Tibial nerve (tissue), 4 donors: ENCODE measurements at places on chromosomes 3 and 15. TPM values are rescaled to one million over a fixed set of nuclear protein-coding genes. Genes with fewer than 3 reads are reported as not detected.

GRCh38 chr3:2615080-2615479 is 495.1 kb downstream of the IL5RA start:
- no peak for DNase-seq

GRCh38 chr3:7504886-7505775 is 644.2 kb downstream of the GRM7 start:
- DNase-seq: no peak

DNA sequence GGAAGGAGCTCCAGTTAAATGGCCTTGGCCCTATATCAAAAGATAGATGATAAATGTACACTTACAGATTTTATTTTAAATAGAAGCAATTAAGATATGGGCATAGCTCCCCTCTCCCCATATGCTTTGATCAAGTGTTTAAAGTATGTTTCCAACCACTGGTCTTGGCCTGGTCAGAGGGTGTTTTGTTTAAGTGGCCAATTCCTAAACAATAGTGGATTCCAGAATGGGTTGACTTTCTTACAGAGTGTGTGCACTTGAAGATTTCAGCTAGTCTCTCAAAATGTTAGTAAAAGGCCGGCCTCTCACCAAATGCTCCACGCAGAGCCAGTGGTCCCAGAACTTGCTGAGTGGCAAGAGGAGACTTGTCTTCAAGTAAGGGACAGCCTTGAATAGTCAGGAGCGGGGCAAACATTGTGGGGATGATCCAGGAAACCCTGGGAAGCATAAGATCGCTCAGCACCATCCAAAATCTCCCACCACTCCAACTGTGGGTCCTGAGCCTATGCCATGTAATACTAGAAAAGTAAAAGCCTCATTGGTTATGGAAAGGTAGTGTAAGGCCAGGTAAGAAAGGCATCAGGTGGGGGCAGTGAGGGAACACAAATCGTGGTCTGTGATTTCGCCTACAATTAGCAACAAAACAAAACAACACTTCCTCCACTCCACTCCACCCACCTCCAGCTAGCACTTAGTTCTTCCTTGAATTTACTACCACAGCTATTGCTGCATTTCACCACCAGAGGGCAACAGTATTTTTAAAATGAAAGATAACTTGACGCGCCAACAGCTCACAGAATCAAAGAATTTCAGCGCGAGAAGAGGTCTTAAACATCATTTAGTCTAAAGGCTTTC is 4.8 kb downstream of the RARRES1 start:
- no peak for DNase-seq

DNA sequence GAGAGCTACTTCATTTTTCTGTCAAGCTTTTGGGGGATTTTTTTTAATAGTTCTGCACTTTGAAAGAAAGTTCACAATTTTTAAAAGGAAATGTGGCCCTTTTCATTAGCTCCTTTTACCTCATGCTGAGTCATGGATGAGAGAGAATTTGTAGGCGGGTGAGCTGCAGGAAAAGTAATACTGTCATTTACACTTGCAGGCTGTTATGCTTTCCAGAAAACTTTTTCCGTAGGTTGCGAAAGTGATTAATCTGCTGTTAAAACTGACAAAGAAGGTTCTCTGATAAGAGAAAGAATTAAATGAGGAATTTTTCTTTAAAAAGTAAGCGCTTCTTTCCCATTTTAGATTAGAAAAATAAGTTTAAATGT is 430.2 kb downstream of the LPP start:
- no peak for DNase-seq

REC114 gene
- not detected for total RNA-seq

- DNase-seq: no peak
These were observed 48.1 kb downstream of the CFAP20DC start for GRCh38 chr3:59001675-59002074.

DNA sequence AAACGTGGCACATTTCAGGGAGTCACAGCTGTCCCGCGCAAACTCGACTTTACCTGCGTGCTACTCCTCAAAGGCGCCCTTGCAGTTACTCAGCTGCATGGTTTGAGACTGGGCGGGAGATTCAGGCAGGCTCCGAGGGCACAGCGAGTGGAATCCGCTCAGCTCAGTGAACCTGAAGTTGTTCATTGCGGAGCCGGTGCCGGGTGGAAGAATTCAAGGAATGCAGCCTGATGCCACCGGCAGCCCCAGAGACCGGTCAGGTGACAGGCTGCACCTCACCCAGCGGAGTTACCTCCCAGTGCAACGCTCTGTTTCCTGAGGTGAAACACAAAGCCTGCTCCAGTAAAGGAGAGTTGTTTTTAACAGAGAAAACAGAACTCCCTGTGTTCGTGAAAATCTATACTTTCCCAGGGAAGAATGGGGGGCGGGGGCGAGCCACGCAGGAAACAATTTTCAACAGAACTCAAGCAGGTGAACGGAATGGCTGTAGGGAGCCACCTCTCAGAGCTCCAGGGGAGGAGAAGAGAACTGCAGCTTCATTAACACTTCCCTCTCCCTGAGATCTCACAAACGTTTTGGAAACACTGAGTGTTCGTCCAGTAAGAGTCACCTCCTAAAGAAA is 3.8 kb downstream of the VEPH1 start:
- DNase-seq: no peak

GOLGA8M gene
- total RNA-seq: 5.9 TPM

DNA sequence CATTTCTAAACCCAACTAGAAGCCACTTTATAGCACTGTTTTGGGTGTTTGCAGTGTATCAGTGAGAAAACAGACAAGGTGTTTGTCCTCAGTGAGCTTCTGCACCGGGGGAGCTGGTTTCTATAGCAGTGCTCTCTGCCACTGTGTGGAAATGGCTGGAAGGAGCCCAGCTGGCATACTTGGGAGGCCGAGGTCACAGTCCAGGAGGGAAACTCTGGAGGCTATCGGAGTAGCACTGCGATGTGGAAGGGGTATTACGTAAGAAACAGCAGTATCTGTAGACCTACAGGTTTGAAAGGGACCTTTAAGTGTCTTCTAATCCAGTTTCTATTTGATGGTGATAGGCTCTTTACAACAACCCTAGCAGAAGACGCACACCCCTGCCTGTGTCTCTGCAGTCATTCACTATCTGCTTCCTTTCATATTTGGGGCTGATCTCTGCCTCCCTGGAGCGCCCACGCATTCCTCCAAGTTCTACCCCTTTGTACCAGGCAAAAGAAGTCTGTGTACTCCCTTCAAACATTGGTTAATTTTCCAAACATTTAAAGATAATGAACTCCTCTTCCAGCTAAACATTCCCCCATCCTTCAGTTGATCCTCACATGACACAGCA is 87.4 kb upstream of the ADAMTS17 start:
- DNase-seq: no peak

- no peak for DNase-seq
These were observed 5.5 kb upstream of the BMF start for GRCh38 chr15:40114218-40114617.

DNA sequence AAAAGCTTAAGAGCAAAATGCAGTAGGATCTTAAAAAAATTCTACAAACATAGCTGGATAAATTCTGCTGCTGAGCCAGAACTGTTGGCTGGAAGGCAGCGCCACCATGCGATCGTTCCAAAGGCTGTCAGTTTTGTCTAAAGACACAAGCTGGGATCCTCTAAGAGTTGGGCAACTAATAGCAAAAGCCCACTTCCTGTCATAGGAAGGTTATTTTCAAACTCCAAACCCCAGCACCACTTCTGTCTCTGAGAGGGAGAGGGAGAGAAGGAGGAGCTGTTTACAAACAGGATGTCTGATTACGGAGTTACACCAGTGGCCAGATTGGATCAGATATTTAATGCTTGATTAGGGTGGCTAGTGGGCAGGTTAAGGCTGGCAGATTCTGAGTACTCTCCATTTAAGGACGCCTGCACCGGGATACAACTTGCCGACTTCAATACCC is 44.0 kb downstream of the EIF4E3 start:
- peak; percentile 23 for DNase-seq
